NCI-H748 treated with DMSO at 0.1 percent for 48 hours (cell line): ENCODE measurements at places on chromosomes 7 and 10.

GRCh38 chr10:5464546-5464945 is 34.8 kb downstream of the CALML5 start:
- no peak for DNase-seq

- no peak for DNase-seq
Measured at GRCh38 chr7:105173586-105173985, 159.6 kb downstream of the KMT2E start.

DNA sequence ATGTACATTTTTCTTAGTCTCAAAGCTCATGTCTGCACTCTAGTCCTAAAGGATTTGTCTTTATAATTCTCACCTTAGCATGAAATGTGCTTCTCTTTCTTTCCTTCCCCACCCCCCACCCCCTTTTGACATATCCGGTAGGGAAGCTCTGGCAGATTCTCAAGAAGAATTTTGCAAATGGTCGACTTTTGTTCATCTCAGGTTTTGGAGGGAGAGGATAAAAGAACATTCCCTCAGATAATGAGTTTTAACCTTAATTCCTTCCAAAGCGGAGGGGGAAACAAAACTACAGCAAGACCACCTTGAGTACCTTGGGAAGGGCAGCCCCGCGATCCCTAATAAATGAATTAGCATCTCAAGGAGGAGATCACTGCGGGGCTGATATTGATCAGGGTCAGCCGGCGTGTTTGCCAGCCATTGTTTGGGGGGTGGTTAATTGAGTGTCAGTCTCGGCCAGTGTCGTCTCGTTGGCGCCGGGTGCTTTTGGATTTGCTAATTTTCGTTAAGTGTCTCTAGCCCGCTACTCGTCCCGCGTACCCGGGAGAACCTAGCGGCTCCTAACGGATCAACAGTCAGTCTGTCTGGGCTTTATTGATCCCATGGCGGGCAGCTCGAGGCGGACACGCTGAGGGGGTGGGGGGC is 874 bp upstream of the BAMBI start:
- DNase-seq = no peak

- no peak for DNase-seq
Measured at GRCh38 chr10:128018236-128018635, 108.0 kb downstream of the MKI67 start.

DNA sequence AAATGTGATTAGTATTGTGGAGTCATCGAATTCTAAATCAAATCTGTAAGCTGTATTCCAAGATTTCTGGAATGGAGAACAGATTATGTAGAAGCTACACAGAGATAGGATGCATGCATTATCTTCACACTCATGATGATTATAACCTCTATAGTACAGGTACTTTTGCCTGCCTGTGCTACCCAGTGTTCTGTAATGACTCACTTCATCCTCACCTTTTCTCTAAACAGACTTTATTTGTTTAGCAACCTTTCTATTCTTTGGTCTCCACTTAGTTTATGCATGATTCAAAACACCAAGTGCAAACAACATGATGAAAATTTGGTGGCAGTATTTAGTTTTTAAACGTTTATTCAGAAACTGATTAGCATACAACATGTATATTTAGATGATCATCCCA is 68.4 kb upstream of the PRPS1L1 start:
- no peak for DNase-seq

GRCh38 chr10:100723770-100724530 is 21.4 kb upstream of the PAX2 start:
- DNase-seq = no peak

GRCh38 chr7:29564496-29565223 is 1.0 kb downstream of the PRR15 start:
- DNase-seq = peak; percentile 61

GRCh38 chr7:6615723-6616555 is 529 bp downstream of the ZNF853 start:
- peak; percentile 45 for DNase-seq

- DNase-seq = no peak
Measured at GRCh38 chr10:112360308-112361270, 13.3 kb upstream of the ACSL5 start.

DNA sequence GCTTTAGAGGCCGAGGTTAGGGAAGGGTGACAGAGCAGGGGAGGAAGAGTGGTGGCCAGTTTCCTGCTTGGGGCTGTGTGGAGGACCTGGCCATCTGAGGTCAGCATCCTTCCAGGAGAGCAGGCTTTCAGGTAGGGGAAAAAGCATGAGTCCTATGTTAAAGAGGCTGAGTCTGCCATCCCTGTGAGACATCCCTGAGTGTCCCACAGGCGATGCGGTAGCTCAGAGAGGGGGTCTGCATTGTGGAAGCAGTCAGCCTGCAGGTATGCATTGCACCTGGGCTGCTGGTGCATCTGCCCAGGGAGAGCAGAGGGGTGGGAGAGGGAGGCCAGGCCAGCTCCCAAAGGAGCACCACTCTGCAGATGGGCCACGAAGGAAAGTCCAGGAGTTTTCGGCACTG is 282.1 kb upstream of the ZNF32 start:
- no peak for DNase-seq

GRCh38 chr7:38525857-38526256 is 105.3 kb downstream of the AMPH start:
- no peak for DNase-seq

DNA sequence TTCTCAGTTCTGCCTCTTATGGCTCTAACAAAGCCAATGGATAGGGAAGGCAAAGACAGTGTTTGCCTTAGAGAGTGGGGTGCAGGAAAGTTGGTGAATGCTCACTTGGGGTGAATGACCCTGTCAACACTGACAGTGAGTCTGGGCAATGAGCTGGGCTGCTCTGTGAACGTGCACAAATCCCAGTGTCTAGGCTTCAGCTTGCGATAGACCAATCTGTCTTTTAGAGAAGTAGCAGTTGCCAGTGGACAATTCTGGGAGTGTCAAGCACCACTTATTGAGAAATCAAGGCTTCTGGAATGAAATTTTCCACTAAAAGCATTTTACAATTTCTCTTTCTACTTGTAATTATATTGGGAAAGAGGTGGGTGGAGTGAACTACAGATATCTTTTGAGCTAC is 141.4 kb downstream of the HERPUD2 start:
- DNase-seq = no peak

DNA sequence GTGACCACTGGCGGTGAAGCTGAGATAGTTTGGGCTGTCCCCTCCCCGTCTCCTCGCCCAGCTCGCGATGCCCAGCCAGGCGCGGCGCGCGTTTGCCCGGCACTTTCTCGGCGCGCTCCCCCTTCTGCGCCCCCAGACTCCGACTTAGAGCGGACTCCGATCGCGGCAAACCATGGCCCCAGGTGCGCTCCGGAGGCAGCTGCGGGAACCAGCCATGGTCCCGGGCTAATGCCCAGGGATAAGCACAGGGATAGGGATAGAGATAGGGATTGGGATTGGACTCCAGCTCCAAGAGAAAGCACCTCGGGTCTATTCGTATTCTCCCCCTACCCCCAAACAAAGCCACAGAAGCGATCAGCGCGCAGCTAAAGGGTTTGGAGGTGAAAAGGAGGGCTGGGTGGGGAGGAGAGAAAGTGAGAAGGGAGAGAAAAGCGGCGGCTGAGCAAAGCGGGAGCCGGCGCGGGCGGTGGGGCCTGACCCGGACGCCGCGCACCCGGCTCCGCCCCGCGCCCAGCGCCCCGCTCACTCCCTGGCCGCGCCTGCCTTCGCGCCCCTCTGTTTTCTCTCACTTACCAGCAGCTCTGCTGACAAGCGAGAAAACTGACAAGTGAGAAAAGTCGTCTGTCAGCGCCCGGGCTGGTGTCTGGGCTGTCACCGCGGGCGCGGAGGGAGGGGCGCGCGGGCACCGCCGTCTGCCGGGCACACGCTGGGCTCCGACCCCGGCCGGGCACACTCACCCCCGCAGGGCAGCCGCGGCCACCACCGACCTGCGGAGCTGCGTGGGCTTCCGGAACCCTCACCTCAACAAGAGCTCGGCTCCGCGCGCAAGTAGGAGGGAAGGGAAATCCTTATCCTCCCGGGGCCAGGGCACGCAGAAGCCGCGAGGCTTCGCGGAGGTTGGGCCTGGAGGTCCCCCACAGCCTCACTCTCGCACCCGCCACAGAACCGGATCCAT is at the start of gene PDE1C:
Gene PDE1C, minus strand, starts transcription at position 2 of the 955 bp plus-strand sequence.
- DNase-seq = no peak

DNA sequence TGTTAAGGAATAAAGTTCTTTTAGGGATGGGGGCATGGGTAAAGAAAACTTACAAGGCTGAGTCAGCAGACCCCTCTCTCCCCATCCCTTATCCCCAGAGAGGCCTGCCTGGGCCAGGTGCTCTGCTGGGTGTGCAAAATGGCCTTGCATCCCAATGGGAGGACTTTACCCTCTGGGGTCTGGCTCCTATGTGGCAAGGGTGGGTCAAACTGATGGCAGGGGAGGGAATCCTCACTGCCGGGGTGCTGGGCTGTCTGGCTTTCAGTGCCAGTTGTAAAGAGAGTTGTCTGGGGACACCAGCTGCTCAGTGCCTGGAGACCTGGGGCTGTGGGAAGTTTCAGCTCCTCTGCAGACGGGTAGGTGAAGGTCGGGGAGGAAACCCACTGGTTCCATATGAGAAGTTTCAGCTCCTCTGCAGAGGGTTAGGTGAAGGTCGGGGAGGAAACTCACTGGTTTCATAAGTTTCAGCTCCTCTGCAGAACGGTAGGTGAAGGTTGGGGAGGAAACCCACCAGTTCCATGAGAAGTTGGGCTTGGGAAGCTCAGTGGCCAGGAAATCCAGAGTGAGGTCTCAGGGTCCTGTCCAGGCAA is 127.2 kb upstream of the PODXL start:
- no peak for DNase-seq

GRCh38 chr7:137772316-137772715 is 74.5 kb downstream of the DGKI start:
- DNase-seq = no peak

DNA sequence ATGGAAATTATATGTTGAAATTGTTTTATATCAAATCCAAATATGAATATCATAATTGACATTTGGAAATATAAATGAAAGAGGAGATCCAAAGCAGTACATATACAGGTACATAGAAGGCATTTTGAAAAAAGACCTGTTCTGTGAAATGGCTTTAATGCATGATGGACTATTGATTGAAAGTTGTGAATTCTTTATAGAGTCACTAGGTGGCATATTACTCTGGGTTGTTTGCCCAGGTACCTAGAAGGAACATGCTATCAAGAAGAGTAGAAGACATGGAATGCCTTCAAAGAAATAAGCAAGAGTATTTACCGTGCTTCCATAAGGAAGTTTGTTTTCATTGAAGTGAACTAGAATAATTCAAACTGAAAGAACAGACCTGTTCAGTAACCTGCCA is 160.0 kb upstream of the ANK3 start:
- peak; percentile 28 for DNase-seq
